NCI-H1417 (cell line): ENCODE measurements at places on chromosomes 12 and 14.

- no peak for DNase-seq
These were observed 6.0 kb downstream of the B4GALNT1 start for GRCh38 chr12:57626921-57627445.

- DNase-seq = peak; percentile 75
These were observed 34.8 kb downstream of the DLK1 start for GRCh38 chr14:100761481-100761880.

GRCh38 chr14:21913759-21914158 is 240.1 kb upstream of the OR4E1 start:
- DNase-seq = peak; percentile 53

DNA sequence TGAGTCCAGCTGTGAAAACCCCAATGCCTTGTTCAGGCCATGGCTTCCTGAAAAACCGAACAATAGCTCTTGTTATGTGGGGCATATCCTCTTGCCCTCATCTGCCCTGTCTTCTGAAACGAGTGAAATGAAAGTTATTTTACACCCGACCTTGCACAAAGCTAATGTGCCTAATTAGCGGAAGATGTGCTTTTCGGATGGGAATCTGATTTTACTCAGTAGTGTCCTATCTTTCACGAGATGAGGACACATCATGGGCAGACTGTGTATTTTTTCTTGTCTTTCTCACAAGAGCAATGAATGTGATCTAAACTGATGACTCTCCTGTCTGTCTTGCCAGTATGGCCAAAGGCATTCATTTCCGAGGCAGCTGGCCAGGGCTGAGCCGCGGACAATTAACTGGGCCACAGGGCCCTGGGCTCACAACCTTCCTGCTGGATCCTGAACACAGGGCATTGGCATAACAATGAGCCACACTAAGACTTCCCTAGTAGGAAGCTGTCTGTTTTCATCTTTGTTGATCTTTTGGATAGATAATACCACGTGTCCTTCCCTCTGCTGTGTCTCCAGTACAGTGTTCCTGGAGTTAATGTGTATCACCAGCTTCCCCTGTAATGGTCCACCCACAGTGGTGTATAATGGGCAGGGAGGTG is 86.0 kb upstream of the HIF1A start:
- DNase-seq = peak; percentile 37

GRCh38 chr14:22334275-22334577 is 254.8 kb downstream of the DAD1 start:
- no peak for DNase-seq

GRCh38 chr12:75446857-75447256 is 33.7 kb upstream of the GLIPR1 start:
- no peak for DNase-seq

DNA sequence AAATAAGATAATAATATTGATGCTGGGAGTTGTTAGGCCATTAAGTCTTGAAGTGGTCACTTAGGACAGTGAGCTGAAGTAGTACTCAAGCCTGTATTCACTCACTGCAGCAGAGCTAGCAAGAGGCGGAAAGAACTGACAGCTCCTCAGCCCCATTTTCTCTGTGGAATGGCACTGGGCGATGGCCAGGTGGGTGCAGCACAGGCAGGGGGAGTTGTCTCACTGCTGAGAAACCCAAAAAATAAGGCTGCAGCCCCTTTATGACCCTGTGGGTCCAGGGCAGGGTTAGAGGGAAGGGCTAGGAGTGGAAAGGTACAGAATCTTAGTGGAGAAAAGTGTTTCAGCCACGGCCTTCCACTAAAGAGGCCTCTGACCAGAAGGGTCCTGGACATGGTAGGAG is 35.5 kb downstream of the PDZRN4 start:
- DNase-seq = no peak

DNA sequence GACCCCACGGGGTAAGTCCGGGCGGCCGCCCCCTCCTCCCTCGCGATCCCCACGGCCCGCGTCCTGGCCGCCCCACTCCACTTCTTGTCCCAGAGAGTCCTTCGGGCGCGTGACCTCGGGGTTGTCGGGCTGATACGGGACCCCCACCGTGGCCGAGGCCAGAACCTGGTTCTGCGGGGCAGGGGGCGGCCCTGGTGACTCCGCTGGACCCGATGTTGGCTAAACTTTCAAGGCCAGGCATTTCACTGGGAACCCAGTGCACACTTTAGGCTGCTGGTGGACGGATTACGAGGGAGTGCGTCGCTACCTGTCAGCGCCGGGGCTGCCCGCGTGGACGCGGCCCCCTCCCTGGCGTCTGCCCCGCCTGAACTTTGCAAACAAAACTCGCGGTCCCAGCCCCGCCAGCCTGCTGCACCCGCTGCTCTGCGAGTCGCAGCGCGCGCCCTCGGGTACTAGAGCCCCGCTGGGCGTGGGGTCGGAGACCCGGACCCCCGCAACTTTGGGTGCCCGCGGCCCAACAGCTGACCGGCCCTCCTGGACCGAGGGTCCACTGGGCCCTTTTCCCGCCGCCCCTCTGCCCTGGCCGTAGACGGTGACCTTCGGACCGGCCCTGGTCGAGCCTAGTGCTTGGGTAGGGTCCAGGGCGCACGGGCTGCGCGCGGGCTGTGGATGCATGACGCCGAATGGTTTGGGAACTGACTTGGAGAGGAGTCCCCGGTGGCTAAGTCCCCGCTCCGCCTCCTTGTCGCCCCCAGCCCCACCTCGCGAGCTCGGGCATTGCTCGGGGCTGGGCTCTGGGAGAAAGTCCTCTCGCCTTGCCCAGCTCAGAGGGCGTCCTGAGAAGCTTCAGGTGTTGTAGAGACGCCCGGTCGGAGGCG is 624 bp downstream of the RIN3 start:
- DNase-seq = no peak

DNA sequence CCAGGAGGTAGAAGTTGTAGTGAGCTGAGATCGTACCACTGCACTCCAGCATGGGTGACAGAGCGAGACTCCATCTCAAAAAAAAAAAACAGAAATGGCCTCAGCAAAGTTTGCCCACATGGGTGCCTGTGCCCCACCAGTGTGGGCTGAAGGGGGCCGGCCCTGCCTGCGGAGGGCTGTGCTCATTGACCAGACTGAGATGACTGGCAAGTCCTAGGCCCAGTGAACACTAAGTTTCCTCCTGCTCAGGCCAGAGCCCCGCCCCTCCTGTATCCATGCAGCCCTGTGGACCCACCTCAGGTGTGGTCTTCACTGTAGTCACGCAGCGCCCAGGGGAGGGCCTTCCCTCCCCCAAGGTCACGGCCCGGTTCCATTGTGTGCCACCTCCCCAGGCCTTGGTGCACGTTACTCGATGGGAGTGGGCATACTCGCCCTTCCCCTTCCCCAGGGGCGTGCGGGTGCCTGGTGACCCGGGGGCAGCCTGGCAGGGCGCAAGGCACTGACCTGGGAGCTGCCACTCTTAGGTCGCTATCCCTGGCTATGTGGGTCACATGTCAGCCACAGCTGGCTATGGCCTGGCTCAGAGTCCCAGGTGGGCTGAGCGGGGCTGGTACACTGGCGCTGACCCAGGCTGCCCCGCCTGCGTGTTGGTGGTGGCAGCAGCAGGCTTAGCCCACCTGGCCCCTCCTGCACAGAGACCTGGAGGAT is 16.1 kb downstream of the INF2 start:
- no peak for DNase-seq

DNA sequence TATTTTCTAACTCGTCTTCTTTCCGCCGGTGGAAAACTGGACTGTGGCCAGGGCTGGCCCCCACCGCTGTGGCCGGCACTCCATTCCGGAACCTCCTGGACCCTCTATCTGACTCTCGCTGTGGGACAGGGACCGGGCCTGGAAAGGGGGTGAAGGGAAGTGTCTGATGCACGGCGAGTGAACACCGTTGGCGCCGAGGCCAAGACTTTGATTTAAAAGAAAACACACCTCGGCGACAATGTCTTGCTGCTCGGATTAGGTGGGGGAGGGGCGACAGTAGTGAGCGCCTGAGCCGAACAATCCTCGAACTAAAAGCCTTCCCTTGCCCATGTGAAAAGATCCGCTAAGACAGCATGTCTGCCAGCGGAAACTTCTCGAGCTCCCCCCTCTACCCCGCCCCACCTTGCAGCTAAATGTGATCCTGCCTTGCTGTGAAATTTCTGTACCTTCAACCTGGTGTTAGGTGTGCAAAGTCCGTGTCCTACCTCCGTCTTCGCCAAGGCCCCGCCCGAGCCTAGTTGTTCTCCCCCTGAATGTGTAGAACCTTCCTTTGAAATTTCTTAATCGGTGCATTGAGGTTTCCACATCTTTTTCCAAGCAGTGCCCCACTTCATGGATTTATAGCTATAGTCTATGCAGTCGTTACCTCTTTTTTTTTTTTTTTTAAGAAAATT is 862 bp upstream of the HOTAIR start:
- no peak for DNase-seq

GRCh38 chr14:89575386-89576061 is 158.5 kb upstream of the FOXN3 start:
- DNase-seq = no peak

GRCh38 chr12:61757831-61758505 is 502.2 kb upstream of the USP15 start:
- no peak for DNase-seq

DNA sequence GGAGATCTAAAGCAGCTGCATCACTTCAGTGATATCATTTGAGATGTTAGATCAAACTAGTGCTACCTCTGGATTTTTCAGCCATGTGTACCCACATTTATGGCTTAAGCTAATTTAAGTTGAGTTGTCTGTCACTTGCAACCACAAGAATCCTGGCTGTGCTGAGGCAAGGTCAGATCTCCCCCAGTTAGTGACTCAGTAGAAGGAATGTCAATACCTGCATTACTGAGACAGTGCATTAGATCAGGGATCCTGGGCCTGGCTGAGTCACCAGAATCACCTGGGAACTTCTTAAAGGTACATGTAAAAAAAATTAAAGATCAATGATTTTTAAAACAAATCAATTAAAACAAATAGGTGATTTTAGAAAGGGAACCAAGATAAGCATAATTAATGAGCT is 84.6 kb upstream of the GRIN2B start:
- no peak for DNase-seq

DNA sequence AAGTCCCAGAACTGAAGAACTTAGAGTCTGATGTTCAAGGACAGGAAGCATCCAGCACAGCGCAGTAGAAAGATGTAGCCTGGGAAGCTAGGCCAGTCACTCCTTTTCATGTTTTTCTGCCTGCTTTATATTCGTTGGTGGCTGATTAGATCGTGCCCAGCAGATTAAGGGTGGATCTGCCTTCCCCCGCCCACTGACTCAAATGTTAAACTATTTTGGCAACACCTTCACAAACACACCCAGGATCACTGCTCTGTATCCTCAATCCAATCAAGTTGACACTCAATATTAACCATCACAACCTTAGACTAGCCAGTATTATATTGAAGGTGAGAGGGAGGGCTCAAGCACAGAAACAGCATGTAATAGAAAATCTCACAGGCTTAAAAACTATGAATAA is 222.9 kb downstream of the C12orf50 start:
- DNase-seq = no peak

DNA sequence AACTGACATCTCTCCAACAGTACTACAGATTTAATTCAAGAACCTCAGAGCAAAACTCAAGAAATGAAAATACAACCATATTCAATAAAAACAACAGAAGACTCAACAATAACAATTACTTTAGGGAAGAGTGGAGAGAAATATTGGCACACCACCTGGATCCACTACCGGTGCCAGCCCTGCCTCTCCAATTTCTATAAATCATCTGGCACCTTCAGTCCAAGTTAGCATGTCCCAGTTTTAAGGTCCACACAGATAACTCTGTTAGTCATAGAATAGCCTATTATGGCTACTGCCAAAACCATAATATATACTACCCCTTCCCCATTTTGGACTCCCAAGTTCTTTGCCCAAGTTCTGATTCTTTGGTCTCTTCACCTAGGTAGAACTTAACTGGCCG is 69.9 kb upstream of the PSMA6 start:
- DNase-seq = no peak

- peak; percentile 97 for DNase-seq
These were observed at the start of gene SIX1 for GRCh38 chr14:60648934-60649874. Gene SIX1, minus strand, starts transcription at chr14:60649477. Its CDS starts 288 bp downstream, at chr14:60649189.

DNA sequence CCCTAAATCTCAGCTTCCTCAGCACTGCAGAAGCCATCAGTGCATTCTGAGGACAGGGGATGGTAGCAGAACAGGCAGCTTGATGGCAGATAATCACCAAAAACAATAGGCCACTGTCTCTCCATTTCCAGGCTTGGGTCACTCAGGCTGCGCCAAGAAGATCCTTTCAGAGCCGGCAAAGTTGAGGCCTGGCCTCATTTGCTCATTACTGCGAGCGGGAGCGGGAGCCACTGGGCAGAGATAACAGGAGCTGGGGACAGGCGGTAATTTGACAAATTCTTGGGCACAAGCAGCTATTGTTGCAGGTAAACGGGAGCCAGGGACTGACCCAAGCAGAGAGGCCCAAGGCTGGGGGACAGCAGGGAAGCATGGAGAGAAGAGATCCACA is 2.1 kb downstream of the MSI1 start:
- no peak for DNase-seq

DNA sequence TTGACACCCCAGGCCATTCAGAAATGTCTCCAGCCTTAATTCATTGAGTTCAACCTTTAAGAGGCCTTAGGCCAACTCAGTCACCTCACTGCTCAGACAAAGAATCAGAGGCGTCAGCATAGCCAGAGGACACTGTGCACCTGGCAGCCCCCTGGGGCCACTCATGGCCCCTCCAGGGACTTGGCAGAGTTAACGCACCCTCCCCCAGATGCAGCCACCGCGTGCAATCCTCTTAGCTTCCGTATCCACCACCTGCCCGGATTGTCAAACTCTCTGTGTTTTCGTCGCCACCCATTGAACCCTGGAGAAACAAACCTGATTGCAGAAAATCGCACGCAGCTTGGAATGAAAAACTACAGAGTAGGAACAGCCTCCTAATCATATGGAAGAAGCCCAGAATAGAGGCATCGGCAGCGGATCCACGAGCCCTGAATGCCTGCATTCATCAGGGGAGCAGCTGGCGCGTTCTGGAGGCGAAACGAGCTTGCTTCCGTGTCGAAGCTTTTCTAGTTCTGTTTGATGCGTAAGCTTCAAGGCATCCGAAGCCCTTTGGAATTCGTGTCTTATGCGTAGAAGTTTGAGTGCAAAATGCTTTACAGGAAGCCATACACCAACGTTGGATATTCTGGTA is 22.4 kb downstream of the BRI3BP start:
- peak; percentile 17 for DNase-seq

DNA sequence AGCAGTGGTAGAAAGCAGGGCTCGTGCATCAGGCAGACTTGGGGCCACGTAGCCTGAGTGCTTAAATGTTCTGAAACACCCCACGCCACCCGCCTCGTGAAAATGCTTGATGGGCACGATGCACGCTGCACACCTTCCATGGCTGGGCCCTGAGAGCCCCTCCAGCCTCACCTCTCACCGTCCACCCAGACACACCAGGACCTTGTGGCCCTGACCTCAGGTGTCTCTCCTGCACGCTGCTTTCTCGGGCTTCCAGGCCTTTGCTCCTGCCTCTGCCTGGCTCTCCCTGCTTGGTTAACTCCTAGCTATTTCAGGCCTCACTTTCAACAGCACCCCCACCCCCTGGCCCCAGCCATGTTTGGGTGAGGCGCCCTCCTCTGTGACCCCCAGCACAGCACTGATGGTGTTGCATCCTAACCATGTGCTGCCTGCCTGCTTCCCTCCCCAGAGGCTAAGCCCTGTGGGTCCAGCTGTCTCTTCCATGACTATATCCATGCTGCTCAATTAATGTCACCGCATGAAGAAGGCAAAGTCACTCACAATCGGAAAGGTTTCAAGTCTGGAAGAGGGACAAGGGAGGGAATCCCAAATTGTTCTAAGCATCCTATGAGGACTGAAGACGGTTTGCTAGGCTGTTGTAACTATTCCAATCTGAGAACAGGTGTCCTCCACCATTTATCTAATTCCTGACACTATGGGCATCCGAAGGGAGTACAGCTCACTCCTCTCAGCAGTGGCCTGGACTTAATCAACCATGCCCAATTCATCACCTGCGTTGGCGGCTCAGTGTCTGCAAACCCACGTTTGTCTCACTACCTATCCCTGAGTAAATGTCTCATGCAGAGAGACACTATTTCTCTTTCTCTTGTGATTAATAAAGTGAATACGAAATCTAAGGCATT is 82.2 kb downstream of the CCDC88C start:
- DNase-seq = no peak
